ENCODE measurements at places on chromosomes 4 and X.
A peak's percentile ranks its signal among the peaks of the same experiment; 100 is the strongest.

DNA sequence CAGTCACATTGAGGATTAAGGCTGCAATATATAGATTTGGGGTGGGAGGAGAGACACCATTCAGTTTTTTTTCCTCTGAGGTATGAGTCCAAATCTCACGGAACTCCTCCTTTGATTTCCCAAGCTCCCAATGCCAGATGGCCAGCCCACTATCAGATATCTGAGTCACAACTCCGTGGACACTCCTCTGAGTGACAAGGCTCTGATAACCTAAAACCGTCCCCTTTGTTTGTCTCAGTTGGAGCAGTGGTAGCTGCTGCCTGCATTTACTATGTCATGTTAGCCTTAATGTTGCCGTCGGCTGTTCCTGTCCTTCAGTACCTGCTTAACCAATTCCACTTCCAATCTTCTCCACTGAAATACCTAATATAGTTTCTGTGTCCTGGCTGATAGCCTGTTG lies 107.3 kb downstream of the DTHD1 start:
- no peak for DNase-seq
- H3K4me1 ChIP-seq, result peaks cover 14% of the 10 kb centered on the region
- no peaks in the 10 kb centered on the region for H3K36me3 ChIP-seq
- no peak overlapping the region for H3K4me3 ChIP-seq
- H3K27me3 ChIP-seq, result no peaks in the 10 kb centered on the region

- no peaks in the 10 kb centered on the region for H3K36me3 ChIP-seq
- H3K4me3 ChIP-seq, result no peak overlapping the region
- DNase-seq, result peak; percentile 33
- H3K27me3 ChIP-seq, result no peaks in the 10 kb centered on the region
- no peaks in the 10 kb centered on the region for H3K4me1 ChIP-seq
- H3K27ac ChIP-seq, result no peak overlapping the region
Measured at GRCh38 chrX:95076449-95076848, 1402.4 kb downstream of the FAM133A start.

DNA sequence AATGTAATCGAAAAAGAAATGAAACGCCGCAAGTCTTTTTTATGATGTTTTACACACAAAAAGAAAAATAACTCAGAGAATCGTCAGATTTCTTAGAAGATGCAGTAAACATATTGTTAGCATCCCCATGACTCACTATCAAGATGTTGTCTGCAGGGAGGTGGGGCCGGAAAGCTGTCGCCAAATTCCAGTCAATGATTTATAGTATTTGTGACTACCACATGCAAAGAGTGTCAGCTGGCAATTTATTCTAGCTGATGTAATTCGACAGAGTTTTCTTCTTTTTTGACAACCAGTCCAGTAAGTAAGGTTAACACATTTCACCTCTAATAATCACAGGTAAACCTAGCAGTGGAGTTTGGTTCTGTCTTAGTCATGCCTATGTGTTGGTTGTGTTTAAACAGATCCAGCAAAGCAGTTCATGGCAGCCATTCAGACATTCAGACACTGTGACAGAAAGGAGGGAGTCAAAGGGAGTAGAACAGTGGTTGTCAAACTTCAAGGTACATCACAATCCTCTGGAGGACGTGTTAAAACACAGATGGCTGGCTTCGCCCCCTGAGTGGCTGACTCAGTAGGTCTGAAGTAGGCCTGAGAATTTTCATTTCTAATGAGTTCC lies 19.8 kb upstream of the PPP1R2C start:
- H3K27ac ChIP-seq, result no peak overlapping the region
- H3K36me3 ChIP-seq, result no peaks in the 10 kb centered on the region
- no peaks in the 10 kb centered on the region for H3K27me3 ChIP-seq
- no peaks in the 10 kb centered on the region for H3K4me1 ChIP-seq
- no peak overlapping the region for H3K4me3 ChIP-seq

- H3K27ac ChIP-seq, result no peak overlapping the region
- H3K4me1 ChIP-seq, result no peaks in the 10 kb centered on the region
- no peaks in the 10 kb centered on the region for H3K27me3 ChIP-seq
- no peaks in the 10 kb centered on the region for H3K36me3 ChIP-seq
Measured at GRCh38 chrX:100404851-100405250, 5.2 kb downstream of the PCDH19 start.

DNA sequence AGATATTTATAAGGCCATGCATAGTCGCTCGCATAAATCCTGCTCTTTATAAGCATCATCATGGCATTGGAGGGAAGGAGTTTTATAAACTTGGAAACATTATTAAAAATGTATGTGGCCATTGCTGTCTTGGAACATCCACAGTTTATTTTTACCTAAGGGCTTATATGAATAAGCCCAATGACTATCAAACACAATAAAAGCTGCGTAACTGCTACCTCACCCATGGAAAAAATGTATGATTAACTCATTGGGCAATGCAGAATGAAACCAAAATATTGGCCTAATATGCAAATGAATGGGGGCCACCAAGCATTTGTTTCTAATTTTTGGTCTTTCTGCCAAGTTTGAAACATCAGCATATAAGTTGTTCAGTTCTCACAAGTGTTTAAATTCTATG lies 19.1 kb downstream of the GEMIN8 start:
- no peak for DNase-seq
- no peaks in the 10 kb centered on the region for H3K36me3 ChIP-seq
- H3K4me1 ChIP-seq, result no peaks in the 10 kb centered on the region

- H3K4me3 ChIP-seq, result no peak overlapping the region
- DNase-seq, result no peak
- no peaks in the 10 kb centered on the region for H3K36me3 ChIP-seq
- no peaks in the 10 kb centered on the region for H3K4me1 ChIP-seq
- no peaks in the 10 kb centered on the region for H3K27me3 ChIP-seq
Measured at GRCh38 chr4:172073590-172073989, 260.4 kb downstream of the GALNTL6 start.

- no peak for DNase-seq
- no peak overlapping the region for H3K4me3 ChIP-seq
- H3K36me3 ChIP-seq, result no peaks in the 10 kb centered on the region
- no peaks in the 10 kb centered on the region for H3K4me1 ChIP-seq
- H3K27me3 ChIP-seq, result no peaks in the 10 kb centered on the region
Measured at GRCh38 chr4:112550728-112551127, 34.7 kb upstream of the NEUROG2 start.

DNA sequence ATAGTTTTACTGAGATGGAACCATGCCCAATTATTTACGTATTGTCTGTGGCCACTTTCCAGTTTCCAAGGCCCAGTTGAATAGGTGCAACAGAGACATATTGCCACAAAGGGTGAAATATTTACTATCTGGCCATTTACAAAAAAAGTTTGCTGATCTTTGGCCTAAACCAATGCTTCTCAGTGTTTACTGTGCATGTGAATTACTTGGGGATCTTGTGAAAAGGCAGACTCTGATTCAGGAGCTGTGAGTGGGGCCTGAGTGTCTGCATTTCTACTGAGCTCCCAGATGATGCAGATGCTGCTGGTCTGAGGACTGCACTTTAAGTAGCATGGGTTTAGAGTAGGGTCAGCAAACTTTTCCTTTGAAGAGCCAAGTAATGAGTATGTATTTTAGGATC lies 94.1 kb upstream of the PDE5A start:
- no peak overlapping the region for H3K27ac ChIP-seq
- H3K27me3 ChIP-seq, result no peaks in the 10 kb centered on the region
- H3K4me1 ChIP-seq, result no peaks in the 10 kb centered on the region
- no peak for DNase-seq
- no peaks in the 10 kb centered on the region for H3K36me3 ChIP-seq
- no peak overlapping the region for H3K4me3 ChIP-seq

DNA sequence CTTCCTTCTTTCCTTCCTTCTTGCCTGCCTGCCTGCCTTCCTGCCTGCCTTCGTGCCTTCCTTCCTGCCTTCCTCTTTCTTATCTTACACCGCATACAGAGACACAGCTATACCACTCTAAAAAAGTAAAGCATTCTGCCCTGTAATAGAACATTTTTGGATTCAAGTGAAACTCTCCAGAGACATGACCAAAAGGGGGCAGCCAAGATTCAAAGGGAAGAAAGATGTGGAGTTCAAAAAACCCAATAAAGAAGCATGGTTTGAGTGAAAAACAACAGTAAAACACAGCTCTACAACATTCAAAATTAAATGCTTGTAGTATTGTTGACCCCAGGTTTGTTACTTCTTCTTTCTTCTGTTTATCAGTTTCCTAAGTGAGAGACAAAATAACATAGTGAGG lies 914.9 kb upstream of the PCDH7 start:
- no peak for DNase-seq
- H3K4me1 ChIP-seq, result no peaks in the 10 kb centered on the region

- H3K4me3 ChIP-seq, result no peak overlapping the region
- H3K4me1 ChIP-seq, result no peaks in the 10 kb centered on the region
- H3K27ac ChIP-seq, result no peak overlapping the region
- no peak for DNase-seq
- H3K27me3 ChIP-seq, result no peaks in the 10 kb centered on the region
- H3K36me3 ChIP-seq, result no peaks in the 10 kb centered on the region
Measured at GRCh38 chr4:97531351-97531750, 611.9 kb downstream of the STPG2 start.

DNA sequence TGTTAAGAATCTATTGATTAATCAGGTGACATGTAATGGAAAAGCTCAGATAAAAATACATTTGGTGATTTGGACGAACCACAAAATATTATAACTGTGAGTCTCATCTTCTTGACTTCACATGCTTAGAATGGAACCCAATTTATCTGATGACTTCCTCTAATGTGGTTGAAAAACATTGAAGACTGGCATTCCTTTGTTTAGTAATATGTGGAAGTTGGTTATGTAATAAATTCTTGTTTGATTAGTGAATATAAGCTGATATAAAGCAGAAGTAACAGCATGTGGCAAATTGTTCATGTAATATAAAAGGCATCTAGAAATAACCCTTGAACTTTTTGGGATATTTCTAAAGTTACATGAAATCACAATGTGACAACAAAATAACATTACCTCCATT lies 9.7 kb downstream of the GIMD1 start:
- H3K4me1 ChIP-seq, result no peaks in the 10 kb centered on the region
- no peak overlapping the region for H3K4me3 ChIP-seq
- no peaks in the 10 kb centered on the region for H3K27me3 ChIP-seq
- H3K27ac ChIP-seq, result no peak overlapping the region
- DNase-seq, result no peak
- no peaks in the 10 kb centered on the region for H3K36me3 ChIP-seq

- H3K4me1 ChIP-seq, result peaks cover 4% of the 10 kb centered on the region
- H3K36me3 ChIP-seq, result no peaks in the 10 kb centered on the region
- H3K27ac ChIP-seq, result no peak overlapping the region
- no peak for DNase-seq
- no peaks in the 10 kb centered on the region for H3K27me3 ChIP-seq
Measured at GRCh38 chr4:123444290-123444731, 47.7 kb downstream of the SPRY1 start.

GRCh38 chrX:150975655-150976390 lies 7.3 kb upstream of the HMGB3 start:
- no peak overlapping the region for H3K4me3 ChIP-seq
- no peaks in the 10 kb centered on the region for H3K36me3 ChIP-seq
- no peaks in the 10 kb centered on the region for H3K4me1 ChIP-seq
- DNase-seq, result no peak

DNA sequence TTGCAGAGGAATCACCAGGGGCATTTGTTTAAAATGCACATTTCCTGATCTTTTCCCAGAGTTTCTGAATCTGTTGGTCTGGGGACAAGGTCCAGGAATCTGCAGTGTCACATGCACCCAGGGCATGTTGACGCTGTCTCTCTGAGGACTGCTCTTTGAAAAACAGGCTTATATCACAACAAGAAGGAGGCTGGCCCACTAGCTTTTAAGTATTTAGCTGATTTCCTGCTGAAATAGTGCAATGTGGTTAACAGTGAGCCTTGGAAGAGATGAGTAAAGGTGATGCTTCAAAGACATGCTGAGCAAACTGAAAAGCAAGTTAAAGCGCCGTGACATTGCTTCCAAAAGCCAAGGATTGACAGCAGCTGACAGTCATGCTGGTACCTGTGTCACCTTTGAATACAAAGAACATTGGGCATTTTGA lies 18.6 kb upstream of the SEPSECS start:
- H3K27me3 ChIP-seq, result no peaks in the 10 kb centered on the region
- H3K4me1 ChIP-seq, result no peaks in the 10 kb centered on the region
- no peak overlapping the region for H3K4me3 ChIP-seq
- DNase-seq, result no peak
- no peak overlapping the region for H3K27ac ChIP-seq

DNA sequence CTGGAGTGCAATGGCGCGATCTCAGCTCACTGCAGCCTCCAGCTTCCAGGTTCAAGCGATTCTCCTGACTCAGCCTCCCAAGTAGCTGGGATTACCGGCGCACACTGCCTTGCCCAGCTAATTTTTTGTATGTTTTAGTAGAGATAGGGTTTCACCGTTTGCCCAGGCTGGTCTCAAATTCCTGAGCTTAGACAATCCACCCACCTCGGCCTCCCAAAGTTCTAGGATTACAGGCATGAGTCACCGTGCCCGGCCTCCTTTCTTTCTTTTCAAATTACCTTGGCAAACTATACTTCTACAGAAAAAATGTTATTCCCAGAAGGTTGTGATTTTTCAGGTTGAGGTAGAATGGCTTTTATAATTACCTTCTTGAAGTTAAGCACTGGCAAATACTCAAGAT lies 321.9 kb upstream of the PRPS2 start:
- no peaks in the 10 kb centered on the region for H3K4me1 ChIP-seq
- H3K27ac ChIP-seq, result no peak overlapping the region
- no peaks in the 10 kb centered on the region for H3K36me3 ChIP-seq
- no peak overlapping the region for H3K4me3 ChIP-seq
- no peaks in the 10 kb centered on the region for H3K27me3 ChIP-seq

DNA sequence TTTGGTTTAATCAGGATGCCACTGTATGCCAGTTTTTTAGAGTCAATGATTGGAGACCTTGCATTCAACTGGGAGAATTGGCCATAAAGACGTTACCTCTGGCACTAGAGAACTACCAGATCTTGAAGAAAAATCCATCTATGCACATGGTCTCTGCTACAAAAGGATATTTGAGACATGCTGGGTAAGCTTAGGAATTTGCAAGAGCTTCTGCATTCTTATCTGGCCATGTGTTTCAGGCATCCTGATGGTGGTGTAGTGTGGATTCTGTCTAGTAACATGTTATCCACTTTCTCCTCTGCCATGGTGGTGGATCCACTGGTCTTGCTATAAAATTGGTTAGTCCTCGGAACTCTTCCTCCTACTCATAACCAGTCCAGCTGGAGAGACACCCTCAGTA lies 185.3 kb upstream of the WDFY3 start:
- no peak overlapping the region for H3K4me3 ChIP-seq
- no peak for DNase-seq
- H3K27ac ChIP-seq, result no peak overlapping the region
- H3K27me3 ChIP-seq, result no peaks in the 10 kb centered on the region

- H3K4me3 ChIP-seq, result no peak overlapping the region
- peak overlapping the region; percentile 8 for H3K27ac ChIP-seq
- DNase-seq, result no peak
- peaks cover 18% of the 10 kb centered on the region for H3K4me1 ChIP-seq
- no peaks in the 10 kb centered on the region for H3K36me3 ChIP-seq
Measured at GRCh38 chrX:37745835-37746217, 34.0 kb upstream of the CYBB start.

DNA sequence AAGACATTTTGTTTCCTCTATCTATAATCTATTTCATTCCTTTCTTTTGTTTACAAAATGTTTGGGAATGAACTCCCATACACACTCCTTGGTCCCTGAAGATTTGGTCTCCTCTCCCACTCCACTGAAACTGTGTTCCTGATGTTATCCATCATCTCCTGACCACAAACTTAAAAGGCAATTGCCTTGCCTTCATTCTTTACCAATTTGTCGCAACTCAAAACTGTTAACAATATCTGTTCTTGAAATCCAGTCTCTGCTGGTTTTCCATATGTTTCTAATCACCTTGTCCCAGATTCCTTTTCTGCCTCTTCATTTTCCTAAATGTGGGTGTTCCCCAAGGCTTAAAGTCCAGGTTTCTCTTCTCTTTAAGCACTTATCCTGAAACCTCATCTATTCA lies 262.2 kb upstream of the TTC29 start:
- no peak overlapping the region for H3K4me3 ChIP-seq
- H3K27me3 ChIP-seq, result no peaks in the 10 kb centered on the region
- no peak overlapping the region for H3K27ac ChIP-seq
- no peaks in the 10 kb centered on the region for H3K4me1 ChIP-seq

All from MM.1S (cell line).